ENCODE measurements at places on chromosomes 3 and 15.

- DNase-seq, result no peak
These were observed 9.5 kb upstream of the MCF2L2 start for GRCh38 chr3:183437666-183438564.

GRCh38 chr15:94674296-94674695 lies 442.9 kb downstream of the MCTP2 start:
- no peak for DNase-seq

GRCh38 chr3:60167186-60167585 lies 1084.1 kb downstream of the FHIT start:
- no peak for DNase-seq

GRCh38 chr3:46903341-46904302 lies 26.1 kb downstream of the PTH1R start:
- DNase-seq, result no peak

DNA sequence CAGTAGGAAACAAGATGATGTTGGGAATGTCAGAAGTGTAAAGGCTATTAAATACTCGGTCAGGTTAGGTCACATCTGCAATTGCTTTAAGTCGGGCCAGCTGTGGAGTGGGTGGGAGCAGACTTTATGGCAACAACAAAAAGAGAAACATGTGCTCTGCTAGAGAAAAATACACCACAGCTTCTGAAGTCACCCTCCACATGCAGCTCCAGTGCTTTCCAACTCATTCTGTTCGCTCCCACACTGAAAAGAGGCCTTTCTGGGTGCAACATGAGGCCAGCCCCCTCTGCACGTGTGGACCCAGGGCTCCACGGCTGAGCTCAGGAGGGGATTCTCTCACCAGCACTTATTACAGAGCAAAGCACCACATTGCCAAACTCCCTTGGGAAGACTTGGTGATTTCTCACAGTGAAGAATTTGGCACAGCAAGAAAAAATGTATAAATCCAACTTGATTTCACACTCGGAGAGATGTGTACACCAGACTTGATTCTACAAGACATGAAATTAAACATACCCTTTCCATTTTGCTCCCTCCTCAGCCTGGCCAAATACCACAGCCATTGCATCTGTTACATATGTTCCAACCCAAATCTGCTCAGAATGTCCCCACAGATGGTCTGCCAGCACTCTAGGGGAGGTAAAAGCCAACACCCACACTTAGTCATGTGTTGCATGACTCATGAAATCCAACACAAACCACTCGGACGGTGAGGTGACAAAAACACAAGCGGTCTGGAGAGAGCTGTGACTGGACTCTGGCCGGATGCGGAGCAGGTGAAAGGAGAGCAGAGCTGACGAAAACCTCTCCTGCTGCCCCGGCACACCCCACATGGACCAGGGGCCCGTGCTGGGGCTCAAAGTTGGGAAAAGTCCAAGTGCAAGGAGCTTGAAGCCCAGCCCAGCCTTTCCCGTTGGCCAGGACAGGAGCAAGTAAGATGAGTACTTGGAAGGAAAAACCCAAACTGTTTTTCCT lies 74.6 kb downstream of the ITGB5 start:
- DNase-seq, result no peak

DNA sequence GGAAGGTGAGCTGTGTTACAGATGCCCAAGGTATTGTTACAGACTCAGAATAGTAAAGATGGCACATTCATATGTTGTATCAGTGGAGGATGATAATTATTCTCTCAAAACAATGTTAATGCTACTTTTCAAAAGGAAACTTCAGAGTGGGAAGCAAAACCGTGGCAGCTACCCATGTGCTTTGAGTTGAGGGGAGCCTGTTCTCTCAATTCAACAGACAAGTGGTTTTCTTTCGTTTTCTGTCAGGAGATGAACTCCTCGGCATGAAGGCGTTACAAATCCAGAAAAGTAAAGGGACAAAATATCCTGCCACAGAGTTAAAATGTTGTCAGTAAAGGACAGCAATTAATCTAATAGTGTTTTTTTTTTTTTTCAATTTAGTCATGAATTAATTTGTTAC lies 629.4 kb upstream of the GBE1 start:
- DNase-seq, result no peak

DNA sequence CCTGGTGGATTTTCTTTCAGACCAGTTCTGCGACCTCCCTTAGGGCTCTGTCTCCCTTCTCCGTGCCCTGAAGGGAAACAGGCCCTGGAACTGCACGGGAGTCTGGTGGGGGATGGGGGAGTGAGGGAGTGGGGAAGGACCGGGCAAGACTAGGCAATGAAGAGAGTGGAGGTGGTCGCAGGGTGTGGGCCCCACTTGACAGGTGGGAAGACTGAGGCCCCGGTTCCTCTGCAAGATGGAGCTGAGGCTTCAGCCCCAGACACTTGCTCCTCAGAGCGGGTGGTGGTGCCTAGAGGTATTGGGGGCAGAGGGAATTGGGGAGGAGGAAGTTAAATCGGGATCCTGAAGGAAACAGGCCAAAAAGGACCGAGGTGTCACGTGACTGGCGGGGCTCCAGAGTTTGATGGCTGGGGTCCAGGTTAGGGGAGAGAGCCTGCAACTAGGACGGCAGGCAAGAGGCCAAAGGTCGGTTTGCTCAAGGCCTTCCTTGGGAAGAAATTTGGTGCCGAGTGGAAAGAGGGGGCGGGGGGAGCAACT lies 597 bp upstream of the CAMK1 start:
- DNase-seq, result no peak

DNA sequence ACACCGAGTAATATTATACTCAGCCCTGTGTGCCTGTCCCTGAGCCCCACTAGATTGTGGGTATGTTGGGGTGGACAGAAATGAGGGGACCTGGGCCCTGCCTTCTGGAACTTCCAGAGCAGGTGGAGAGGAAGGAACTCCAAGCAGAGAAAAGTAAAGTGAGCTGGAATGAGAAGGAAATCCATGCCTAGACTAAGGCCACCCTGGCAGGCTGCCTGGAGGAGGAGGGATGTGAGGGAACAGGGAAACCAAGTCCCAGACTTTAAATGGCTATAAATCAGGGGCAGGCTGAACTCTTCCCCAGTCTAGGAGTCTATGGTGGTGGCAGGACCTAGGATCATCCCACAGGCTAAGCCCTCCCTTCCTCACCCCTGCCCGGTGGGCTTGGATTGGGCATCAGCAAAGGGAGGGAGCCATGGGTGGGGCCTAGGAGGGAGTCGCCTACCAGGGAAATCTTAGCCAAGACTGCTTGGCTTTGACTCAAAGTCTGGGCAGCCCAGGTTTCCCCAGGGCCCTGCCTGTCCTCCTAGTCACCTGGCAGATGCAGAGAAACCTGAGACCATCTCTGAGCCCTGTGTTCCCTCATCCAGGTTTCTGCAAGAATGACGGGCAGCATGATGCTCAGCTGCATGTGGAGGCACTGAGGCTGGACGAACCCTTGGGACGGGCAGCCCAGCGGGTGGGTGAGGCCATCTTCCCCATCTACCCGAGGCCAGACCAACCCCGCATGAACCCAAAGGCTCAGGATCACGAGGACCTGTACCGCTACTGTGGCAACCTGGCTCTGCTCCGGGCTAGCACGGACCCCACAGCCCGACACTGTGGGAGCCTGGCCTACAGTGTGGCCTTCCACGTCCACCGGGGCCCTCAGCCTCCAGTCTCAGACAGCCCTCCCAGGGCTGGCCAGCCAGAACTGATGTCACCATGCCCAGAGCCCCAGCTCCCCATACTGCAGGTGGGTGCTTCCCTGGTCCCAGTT lies 15.6 kb upstream of the STRA6 start:
- DNase-seq, result no peak

DNA sequence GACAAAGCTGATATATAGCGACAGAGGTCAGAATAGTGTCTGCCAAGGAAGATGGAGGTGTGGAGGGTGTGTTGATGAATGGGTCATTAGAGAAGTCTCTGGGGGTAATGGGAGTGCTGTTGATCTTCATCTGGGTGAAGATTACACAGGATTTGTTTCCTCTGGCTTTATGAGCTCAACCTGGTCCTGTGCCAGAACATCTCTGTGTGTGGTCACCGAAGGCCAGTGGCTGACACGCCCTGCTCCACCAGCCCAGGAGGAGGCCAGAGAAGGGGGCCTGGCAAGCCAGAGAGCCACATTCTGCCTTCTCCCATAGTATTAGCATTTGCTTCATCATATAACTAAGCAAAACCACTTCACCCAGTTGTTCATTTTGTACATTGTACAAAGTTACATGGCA lies 121.1 kb downstream of the ZNF621 start:
- no peak for DNase-seq

DNA sequence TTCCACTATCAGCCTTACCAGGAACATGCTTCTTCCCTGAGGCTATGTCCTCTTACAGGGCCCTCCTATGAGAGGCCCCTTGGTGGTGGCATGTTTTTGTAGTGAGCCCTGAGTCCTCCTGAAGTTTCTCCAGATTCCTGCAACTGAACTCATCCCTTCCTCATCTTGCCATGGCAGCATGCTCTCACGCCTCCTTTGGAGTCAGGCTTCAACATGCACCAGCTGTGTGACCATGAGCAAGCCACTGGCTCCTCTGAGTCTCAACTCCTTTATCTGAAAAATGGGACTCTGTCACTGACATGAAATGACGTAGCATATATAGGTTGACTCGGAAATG lies 216.3 kb upstream of the TLE3 start:
- DNase-seq, result no peak

DNA sequence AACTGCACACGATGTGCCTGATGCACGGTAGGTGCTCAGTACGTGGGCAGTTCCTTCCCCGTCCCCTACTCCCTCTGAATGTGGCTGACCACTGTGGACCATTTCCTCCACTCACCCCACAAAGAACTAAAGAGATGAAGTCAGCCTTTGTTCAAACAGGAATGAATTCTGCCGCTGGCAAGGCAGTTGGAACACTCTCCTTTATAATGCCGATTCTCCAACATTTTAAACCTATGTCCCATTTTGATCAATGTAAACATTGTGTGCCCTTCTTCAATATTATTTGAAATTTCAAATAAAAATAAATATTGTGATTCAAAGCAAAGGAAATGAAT lies 57.5 kb upstream of the MEF2A start:
- no peak for DNase-seq

GRCh38 chr3:150755902-150756301 lies 7.1 kb downstream of the SIAH2 start:
- no peak for DNase-seq

All from D341Med (cell line).